ENCODE measurements at places on chromosomes 7 and 10.

- no peak for DNase-seq
Observed at GRCh38 chr10:112715581-112715980, 234.5 kb upstream of the TCF7L2 start.

- DNase-seq: peak; percentile 82
Observed at GRCh38 chr10:28587270-28587969, 54.5 kb downstream of the WAC start.

- no peak for DNase-seq
Observed at GRCh38 chr7:40348126-40348728, 213.4 kb downstream of the SUGCT start.

- DNase-seq: no peak
Observed at GRCh38 chr7:84847038-84847437, 339.8 kb downstream of the SEMA3D start.

- DNase-seq: no peak
Observed at GRCh38 chr10:92550924-92551323, 23.0 kb downstream of the IDE start.

- no peak for DNase-seq
Observed at GRCh38 chr10:61786728-61787127, 114.8 kb upstream of the ARID5B start.

GRCh38 chr10:35927341-35927740, 285.2 kb upstream of the FZD8 start:
- no peak for DNase-seq
